ENCODE measurements at places on chromosomes 5 and 9.

DNA sequence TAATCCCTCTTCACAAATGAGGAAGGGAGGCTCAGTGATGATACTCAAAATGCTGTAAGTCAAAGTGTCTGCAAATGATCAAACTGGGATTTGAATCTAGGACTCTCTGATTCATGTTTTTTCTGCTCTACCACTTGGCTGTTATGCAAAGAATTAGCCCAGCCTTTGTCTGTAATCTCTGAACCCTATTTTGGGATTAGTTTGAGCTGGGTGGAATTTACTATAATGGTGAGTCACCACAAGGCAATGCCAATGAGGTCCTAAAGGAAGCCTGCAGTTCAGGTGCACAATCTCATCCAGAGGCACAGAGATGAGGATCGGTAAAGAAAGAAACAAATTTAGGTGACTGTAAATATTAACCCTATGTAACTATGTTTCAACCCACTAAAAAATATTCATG lies 29.2 kb downstream of the RFK start:
- peak; percentile 86 for DNase-seq

DNA sequence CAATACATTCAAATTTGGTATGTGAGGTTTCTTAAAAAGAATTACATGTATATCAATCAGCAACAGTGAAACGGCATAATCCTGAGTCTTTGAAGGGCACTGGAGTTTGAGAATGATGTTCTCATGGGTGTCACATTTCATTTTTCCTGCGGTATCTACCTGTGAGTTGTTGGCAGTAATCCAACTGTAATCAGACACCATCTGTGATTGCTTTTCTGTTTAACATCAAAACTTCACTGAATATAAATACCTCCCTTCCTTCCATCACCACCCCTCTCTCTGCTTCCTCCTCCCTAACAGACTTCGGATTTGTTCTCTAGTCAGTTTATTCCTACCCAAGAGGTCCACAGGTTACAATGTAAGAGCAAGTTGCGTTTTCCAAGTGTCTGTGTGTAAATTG lies 275.2 kb upstream of the PCSK5 start:
- no peak for DNase-seq

- DNase-seq: no peak
These were observed 178.8 kb upstream of the KIF2A start for GRCh38 chr5:62127098-62127736.

- no peak for DNase-seq
These were observed 681.5 kb upstream of the ACO1 start for GRCh38 chr9:31702957-31703356.

DNA sequence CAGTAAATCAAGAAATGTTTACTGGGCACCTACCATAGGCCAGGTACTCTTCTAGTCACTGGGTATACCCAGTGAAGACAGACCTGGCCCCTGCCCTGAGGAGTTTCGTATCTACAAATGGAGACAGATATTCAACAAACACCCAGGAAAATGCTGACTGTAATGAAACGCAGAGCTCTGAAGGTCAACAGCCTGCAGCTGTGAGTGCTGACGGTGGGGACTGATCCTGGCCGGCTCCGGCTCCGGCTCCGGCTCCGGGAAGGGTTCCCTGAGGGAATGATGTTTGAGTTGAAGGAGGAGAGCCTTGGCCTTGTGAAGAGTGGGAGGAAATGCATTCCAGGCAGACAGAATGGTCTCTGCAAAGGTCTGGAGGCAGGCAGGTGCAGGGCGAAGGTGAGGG lies 23.1 kb downstream of the FGFR4 start:
- DNase-seq: no peak

GRCh38 chr5:33238826-33239695 lies 201.7 kb upstream of the TARS1 start:
- no peak for DNase-seq

DNA sequence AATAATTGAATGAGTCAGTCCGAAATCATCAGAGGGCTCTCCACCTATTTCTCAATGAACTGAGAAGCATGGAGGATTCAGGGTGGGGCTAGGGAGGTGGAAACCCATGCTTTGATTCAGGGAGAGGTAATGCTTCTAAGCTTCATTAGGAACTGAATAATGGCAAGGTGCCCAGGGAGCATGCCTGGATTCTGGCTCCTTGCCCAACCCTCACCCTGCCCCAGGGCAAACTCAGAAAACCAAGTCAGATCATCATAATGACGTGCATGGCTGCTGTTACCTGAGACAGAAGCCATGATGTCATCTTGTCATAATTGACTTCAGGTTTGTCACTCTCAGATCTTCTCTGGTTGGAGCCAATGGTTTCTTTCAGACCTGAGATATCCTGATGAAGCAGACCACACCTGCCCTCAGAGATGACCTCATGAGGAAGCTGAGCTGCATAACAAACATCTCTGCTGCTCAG lies 199.6 kb downstream of the SYK start:
- peak; percentile 92 for DNase-seq

- no peak for DNase-seq
These were observed 15.5 kb downstream of the SLC22A4 start for GRCh38 chr5:132309679-132310078.

DNA sequence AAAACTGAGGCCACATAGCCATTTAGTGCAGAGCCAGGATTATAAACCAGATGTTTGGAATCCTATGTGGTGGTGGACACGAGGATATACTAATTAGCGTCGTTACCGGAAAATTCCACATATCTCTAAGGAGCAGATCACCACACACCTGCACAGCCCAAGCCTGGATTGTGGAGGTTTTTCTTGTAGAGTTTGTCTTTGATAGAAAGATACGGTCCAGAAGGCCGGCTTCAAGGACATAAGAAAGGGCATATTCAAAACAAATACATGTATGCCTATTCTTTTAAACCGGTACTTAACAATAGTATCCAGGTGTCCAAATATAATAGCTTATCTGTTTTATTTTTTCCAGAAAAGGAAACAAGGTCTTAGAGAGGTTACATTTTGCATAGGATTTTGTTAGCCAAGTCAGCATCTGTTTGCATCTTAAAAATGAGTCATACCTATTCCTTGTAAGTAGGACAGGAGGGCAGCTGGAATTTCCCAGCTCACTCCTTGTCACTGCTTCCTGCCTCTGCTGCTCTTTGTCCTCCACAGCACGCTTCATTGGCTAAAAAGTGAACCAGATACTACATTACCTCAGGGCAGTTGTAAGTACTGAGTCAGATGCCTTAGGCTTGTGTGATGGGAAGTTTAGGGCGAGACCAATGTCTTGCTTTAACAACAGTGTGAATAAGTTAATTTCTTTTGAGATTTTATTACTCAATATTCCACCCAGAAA lies 3.6 kb downstream of the TMC1 start:
- DNase-seq: peak; percentile 100

DNA sequence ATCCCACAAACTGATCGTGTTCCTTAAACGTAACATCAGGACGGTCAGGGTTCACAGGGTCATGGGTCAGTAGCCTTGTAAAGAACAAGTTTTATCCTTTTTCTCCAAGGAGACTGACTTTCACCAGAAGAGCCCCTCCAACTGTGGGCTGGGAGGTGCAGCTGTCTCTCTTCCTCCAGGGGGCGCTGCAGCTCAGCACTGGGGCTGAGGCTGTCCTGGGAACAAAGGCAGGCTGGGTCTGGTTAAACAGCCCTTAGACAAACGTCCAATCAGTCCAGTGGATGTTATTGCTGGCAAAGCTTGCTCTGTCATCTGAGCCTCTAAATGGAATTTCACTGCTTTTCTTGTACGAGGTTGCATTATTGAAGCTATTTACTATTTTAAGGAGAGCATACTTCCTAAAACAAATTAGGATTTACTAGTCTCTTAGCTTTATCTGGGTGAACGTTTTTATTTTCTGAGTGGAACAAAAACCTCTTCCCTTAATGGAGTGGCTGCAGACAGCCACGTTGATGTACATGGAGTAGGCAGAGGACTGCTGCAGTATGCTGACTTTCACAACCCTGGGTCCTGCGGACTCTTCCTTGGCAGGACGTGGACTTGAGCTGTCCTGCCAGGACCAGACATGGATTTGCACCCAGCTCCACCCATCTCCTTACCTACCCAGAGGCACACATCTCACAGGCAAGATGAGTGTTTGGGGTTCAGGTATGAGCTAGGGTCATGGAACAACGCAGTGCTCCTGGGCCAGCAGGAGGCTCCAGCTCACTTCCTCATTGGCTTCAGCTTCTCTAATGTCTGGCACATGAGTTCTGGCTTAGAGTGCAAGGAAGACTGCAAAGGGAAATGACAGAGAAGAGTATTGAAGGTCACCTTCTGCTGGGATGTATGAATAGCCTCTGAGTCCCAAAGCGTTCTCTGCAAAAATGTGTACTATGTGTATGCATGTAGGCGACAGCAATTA lies 7.8 kb downstream of the EXOSC2 start:
- peak; percentile 20 for DNase-seq

- no peak for DNase-seq
These were observed 627.9 kb upstream of the ST8SIA4 start for GRCh38 chr5:101531026-101531425.

- DNase-seq: no peak
These were observed 20.4 kb upstream of the IER5L start for GRCh38 chr9:129198319-129199043.

DNA sequence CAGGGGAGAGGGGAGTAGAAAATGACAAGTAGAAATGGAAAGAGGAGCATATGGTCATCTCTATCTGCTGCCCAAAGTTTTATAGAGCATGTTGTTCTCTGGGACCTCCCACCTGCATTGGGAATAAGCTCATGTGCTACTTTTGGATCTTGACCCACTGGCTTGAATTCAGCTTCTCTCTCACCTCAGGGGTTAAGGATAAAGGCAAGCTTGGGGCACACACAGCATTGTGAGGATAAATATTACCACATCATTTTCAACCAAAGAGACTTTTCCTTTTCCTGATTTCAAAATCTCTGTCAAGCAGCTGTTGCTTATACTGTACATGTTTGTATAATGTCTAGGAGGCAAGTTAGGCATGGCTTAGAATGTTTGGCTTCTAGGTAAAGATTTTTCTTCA lies 16.6 kb downstream of the ATP10B start:
- no peak for DNase-seq

GRCh38 chr5:172113036-172113435 lies 75.0 kb downstream of the STK10 start:
- DNase-seq: no peak

GRCh38 chr5:138805096-138805495 lies 51.9 kb downstream of the CTNNA1 start:
- peak; percentile 30 for DNase-seq

- DNase-seq: no peak
These were observed 70.0 kb downstream of the GLDC start for GRCh38 chr9:6575324-6576034.

DNA sequence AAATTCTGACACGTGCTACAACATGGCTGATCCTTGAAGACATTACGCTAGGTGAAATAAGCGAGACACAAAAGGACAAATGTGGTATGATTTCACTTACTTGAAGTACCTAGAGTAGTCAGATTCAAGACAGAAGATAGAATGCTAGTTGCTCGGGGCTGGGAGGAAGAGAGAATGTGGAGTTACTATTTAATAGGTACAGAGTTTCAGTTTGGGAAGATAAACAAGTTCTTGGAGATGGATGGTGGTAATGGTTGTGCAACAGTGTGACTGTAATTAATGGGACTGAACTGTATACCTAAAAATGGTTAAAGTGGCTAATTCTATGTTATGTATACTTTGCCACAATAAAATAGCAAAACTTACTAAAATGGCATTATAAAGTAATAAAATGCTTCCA lies 34.4 kb downstream of the PAM start:
- DNase-seq: no peak

DNA sequence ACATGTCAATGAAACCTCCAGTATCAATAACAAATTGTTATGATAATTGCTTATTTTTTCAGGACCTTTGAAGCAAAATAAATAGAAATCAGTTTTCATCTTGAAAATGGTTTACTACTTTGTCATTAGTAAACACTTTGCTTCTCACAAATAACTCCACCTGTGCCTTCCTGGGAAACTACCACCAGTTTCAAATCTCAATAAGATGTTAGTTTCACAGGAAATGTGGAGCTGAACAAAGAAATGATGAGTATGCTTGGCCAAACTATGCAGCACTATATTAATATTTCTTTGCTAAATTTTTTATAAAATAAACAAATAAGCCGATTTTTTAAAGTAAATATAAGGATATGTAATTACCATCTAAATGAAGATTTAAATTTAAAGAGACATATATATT lies 221.5 kb upstream of the HAPLN1 start:
- no peak for DNase-seq

GRCh38 chr5:171149772-171150171 lies 159.3 kb upstream of the TLX3 start:
- no peak for DNase-seq

DNA sequence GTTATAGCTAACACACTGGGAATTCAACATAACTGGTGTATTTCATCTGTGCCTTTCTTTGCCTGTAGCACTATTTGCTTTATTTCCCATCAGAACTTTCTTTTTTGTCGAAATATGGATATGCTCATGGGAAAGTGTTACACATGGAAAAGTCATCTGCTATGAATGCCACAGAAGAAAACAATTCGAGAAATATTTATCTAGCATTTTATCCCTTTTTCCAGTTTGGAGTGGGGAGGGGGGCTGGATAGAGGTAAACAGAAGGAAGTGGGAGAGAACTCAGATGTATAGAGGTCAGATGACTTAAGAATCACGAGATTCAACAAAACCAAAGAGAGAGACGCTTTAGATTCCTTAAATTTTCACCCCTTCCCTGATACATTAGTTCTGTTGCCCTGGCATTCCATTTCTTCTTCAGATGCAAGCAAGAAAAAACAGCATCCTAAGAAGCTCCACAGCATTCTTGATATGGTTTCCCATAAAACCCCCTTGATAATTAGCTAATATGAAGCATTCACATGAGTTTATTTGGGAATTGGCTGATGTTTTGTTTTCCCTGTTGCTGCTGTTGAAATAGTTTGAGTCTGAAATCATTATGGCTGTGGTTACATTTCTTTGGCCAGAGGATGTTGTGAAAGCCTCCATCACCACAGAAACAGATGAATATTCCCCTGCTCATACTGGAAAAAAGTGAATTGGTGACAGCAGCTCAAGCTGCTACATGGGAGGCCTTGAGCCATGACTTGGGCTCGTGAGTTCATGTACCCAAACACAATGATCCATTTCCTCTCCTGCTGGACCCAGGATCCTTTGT lies 335.8 kb upstream of the DAB2 start:
- DNase-seq: peak; percentile 90

- DNase-seq: peak; percentile 54
These were observed 11.1 kb upstream of the ARAP3 start for GRCh38 chr5:141692919-141693725.

- DNase-seq: no peak
These were observed 330.7 kb downstream of the LRRC70 start for GRCh38 chr5:62909326-62909725.

GRCh38 chr5:74516211-74516636 lies 124.3 kb downstream of the ENC1 start:
- DNase-seq: peak; percentile 86

Measured in RCC 7860 (cell line).